Fibroblast of upper back skin (primary cell): ENCODE measurements at places on chromosomes 4 and X.

DNA sequence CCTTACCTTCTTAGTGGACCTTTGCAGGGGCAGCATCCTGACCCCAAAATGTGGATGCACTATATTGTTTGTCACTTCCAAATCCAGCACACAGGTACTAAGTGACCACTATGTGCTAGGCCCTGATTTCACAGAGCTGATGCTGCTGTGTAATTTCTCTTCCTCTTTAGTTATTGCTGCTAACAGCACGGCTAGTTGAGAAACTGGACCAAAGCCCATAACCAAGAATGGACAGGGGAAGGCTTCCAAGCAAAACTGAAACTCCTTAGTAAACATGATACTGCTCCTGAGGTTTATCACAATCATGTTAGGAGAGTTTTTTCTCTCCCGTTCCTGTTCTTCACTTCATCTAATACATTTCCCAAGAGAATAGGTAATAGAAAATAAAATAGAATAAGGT is 172.9 kb upstream of the TTC29 start:
- DNase-seq = peak; percentile 41

DNA sequence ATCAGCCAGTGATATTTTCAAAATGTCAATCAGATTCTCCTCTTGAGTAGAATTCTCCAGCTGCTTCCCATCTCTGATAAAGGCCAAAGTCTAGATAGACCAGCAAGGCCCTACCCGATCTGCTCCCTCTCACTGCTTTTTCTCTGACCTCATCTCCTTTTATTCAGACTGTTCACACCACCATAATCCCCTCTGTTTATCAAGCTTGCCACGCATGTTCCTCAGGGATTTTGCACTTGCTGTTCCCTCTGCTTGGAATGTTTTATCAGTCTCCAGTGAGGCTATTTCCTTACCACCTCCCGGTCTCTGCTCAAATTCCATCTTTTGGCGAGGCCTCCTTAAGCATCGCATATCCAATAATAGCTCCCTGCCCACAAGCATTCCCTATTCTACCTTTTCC is 20.1 kb downstream of the NOCT start:
- DNase-seq = no peak

DNA sequence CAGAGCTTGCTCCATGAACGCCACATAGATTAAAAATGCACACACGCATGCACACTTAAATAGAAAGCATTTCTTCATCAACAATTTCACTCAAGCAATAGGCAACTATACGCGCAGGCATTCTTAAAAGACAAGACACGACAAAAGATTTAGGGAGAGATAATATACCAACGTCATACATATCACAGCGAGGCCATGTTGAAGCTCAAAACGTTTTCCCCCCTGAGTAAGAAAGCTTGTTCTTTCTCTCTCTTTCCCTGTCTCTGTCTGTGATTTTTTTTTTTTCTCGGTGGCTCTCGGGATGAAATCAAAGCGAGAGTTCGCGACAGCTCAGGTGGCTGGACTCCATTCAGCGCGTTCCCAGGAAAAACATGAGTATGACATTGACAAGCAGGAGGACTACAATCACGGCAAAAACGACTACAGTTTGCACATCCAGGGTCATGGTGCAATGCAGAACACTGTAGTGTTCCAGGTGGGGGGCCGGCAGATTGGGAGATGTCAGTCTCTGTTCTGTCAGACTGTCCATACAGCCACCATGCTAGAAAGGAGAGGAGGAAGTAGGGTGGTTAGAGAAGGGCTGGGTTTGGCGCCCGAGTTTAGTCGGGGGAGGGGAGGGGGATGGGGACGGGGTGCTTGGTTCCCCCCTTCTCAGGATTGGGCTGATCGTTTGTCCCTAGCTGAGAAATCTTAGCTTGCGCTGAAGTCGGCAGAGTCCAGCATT is 30.7 kb downstream of the ARHGEF9 start:
- DNase-seq = no peak

DNA sequence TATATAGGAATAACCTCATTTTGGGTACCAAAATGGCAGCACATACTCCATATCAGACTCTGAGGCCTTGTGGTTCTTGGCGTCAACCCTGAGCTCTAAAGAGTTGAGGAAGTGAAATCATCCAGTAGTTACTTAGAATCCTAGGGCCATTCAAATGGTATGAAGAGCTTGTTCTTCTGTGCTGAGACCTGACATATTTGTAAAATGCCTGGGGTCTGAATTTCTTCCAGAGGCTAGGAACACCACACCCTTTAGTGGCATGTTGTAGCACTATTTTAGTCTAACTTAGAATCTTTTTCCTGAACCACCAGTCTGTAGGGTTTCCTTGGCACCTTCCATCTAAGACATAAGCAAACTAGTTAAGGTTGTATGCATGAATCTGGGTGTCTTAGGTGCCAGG is 18.1 kb upstream of the GDPD2 start:
- DNase-seq = no peak

GRCh38 chr4:168803732-168804131 is 206.3 kb downstream of the CBR4 start:
- peak; percentile 86 for DNase-seq

DNA sequence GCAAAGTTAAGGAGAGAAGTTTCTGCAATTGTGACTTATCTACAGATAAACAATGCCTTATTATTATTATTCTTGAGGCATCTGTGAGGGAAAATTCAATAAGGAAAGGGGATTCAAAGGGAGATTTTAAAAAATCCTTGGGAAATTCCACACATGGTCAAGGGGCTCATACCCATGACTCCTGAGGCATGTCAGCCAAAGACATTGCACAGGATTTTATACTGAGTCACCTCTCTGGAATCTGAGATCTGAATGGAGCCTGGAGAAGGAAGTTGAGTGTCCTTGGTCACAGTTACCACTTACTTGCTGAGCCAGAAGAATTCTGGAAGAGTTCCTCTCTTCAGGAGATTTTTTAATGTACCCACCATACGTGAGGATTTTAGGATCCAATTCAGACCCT is 14.4 kb upstream of the CXCL8 start:
- DNase-seq = peak; percentile 96

GRCh38 chrX:3191201-3191600 is 149.9 kb downstream of the ARSF start:
- DNase-seq = peak; percentile 90

DNA sequence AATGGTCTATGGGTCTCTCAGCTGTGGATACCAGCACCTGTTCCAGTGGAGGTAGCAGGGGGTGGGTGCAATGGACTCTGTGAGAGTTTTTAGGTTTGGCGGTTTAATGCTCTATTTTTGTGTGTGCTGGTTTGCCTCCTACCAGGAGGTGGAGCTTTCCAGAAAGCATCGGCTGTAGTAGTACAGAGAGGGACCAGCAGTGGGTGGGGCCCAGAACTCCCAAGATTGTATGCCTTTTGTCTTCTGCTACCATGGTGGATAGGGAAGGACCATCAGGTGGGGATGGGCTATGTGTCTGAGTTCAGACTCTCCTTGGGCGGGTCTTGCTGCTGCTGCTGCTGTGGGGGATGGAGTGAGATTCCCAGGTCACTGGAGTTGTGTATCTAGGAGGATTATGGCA is 557.2 kb upstream of the GRID2 start:
- DNase-seq = no peak

GRCh38 chr4:140666889-140667614 is 89.1 kb downstream of the TBC1D9 start:
- DNase-seq = no peak

- peak; percentile 43 for DNase-seq
Observed at GRCh38 chrX:143854006-143854405, 29.9 kb upstream of the UBE2NL start.

GRCh38 chrX:41265615-41266014 is 68.3 kb upstream of the DDX3X start:
- peak; percentile 76 for DNase-seq

DNA sequence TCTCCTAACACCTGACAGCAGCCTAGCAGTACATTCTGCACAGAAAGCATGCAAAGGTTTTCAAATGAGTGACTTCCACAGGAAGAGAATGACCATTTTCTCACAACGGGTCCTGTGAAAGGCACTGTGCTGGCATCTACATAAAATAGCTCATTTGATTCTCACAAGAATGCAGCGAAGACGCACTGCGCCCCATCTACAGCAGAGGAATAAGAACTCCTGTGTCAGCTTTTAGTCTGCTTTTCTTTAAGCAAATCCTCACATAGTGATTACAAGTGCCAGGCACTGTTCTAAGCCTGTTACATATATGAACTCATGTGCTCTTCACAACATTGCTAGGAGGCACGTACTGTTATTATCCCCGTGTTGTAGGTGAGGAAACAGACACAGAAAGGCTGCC is 62.5 kb downstream of the AFAP1 start:
- no peak for DNase-seq

DNA sequence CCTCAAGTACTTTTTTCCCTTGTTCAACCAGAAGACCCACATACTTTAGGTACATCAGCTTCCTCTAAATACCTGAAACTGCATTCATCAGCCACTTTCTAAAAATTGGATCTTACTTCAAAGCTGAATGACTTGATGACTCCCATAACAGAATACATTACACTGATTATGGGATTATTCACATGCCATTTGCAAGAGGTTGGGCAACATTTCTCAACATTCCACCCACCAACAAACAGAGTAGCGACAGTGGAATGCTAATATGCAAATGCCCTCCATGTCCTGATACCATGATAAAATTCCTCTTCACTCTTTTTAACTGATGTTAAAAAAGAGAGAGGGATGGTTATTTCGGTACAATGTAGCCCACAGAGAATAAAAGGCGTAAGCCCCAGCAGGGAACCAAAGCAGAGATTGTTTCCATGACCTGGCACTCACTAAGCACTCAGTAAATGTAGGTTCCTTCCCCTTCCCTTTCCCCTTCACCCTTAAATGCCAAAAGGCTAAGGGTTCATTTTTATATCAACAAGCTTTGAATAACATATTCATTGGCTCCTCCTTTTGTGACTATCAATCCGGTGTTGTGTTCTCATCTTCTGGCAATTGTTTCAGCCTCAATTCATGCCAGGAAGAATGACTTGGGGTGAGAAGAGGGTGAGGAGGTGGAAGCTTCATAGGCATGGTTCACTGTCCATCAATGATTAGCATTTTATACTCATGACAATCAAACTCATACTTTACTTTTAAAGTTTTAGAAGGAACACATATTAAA is 317.2 kb downstream of the DHX15 start:
- DNase-seq = peak; percentile 80

DNA sequence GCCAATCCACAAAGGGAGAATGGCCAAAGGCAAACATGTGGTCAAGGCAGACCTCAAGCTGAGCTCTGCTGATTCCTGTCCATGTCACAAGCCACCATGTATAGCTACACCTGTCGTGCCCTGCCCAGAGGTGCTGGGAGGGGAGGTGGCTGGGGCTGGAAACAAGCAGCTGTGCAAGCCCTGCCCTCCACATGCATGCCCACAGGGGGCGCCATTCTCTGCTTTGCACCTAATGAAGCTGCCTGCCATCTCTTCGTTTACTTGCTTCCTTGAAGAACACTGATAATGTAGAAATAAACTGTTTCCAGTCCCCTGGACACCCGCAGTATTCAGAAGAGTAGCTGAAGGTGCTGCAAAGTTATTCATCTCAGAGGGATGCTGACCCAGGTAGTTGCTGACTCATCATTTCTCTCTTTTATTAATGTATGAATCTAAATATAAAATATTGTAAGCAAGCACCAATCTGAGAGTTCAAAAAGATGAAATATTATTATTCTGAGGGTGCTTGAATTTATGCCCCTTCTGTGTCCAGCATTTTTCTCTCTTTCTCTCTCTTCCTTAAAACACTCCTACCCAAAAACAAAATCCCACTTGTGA is 278.6 kb downstream of the ADGRA3 start:
- DNase-seq = no peak

DNA sequence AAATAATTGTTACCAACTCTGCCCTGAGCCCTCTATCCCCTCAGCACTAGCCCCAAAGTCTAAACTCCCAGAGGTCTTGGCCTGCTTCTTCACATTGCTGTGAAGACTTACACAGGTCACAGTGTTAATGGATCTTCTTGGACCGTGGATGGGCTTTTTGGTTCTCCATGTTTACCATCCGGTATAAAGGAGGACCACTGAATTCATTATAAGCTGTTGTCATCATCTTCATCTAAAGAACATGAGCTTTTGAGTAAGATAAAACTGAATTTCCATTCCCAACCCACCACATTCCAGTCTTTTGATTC is 8.5 kb downstream of the NUDT11 start:
- DNase-seq = no peak

GRCh38 chrX:154824638-154825037 is 9.8 kb downstream of the SMIM9 start:
- DNase-seq = no peak

DNA sequence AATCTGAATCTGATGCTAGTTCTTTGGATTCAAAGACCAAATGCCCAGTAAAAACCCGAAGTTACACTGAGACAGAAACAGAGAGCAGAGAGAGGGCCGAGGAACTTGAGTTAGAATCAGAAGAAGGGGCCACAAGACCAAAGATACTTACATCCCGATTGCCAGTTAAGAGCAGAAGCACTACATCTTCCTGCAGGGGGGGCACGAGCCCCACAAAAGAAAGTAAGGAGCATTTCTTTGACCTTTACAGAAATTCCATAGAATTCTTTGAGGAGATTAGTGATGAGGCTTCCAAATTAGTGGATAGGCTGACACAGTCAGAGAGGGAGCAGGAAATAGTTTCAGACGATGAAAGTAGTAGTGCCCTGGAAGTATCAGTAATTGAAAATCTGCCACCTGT is 309.3 kb downstream of the ANK2 start:
- no peak for DNase-seq

DNA sequence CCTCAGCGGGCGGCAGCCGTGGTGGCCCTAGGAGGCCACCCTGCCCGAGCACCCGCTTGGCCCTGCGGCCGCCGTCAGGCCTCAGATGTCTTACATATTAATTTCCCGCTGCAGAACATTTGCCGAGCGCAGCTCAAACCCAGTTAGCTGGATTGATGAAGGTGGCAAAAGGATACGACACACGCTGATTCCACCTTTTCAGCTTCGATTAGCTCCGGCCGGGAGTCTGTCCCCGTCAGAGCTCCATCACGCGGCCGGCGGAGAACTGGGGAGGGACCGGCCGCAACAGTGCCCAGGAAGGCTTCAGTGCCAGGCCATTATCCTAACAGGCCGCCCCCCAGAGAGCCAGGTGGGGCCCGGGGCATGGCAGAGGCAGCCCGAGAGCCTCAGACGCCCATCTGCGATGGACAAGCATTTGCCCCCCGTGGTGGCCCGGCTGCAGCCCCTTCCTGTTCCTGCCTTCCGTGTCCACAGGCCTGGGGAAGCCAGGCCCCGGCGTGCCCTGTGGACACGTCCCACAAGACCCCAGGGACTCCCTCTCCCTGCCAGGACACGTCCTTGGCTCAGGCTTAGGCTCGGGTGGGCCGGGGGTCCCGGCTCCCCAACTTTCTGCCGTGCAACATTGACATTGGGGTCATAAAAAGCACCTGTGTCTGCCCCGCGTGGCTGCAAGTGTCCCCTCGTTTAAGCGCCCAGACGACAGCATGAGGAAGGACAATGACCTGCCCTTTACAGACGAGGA is 133.8 kb upstream of the NKX1-1 start:
- DNase-seq = no peak

GRCh38 chrX:18698737-18699650 is 8.5 kb upstream of the PPEF1 start:
- DNase-seq = no peak
